AG10803 (cell line): ENCODE measurements at places on chromosomes 7 and 10.

- DNase-seq, result peak; percentile 95
These were observed 6.9 kb upstream of the HYCC1 start for GRCh38 chr7:23020742-23021401.

DNA sequence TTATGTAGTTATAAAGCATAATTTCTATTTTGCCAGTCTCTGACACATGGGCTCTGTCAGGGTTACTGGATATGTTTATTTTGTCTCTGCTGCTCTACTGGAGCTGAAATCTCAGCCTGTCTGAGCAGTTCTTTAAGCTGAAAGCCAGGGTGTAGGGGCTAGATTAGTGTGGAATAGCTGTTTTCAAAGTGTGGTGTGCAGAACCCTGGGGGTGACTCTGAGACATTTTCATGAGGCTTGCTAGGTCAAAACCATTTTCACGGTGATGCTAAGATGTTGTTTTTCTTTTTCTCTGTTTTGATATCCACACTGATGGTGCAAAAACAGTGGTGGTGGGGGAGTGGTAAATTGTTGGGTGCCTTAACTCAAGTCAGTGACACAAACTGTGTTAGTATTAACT is 45.5 kb downstream of the CREM start:
- no peak for DNase-seq

DNA sequence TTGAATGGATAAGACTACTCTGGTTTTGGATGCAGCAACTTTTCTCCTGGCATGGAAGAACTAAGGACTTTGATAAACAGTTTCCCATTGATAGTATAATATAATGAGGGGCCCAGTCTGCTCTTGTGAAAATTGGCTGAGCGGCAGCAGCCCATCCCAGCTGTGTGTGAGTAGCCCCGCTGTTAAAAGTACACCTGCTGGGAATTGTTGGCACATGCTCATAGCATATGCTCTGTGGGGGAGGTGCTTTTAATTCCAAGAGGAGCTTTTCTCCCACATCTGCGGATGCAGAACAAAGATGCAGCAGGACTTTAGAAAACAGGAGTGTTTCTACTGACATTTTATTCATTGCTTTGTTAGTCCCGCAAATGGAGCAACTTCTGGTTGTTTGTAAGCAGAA is 19.0 kb downstream of the SRI start:
- DNase-seq, result no peak

DNA sequence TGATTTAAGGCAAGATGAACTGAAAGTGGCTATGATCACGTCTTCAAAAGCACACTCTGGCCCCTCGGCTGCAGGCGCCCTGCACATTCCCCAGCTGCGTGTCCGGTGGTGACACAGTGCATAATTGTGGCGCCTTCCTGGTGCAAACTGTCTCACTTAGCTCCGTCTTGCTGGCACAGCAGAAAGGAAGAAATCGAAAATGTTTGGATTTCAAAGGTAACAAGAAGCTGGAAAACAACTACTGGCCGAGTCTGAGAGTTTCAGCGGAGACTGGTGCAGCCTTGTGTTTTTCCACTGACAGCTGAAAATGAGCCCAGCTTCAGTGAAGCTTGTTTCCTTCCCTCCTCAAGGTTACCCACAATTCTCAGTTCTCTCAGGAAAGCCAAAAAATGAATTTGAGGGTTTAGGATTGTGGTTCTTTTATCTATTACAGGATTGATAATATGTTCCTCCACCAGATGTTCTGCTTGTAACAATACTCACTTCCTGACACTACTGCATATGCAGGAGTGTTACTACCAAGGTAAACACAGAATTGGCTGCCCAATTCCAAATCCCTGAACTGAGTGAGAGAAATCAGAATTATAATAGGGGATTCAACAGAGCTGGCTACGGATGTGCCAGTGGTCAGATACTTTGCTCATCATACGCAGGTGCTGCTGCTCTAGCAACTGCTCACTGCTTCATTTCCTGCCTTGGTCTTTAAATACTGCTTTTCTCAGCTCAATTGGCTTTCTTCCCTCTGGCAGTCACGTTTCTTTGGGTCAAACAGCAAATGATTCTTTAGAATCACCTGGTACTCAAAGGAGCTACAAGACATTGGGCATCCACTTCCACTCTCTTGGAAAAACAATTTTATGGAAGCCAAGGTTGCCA is 63.7 kb downstream of the TRUB1 start:
- peak; percentile 13 for DNase-seq

- no peak for DNase-seq
These were observed 1.8 kb downstream of the ZMYND11 start for GRCh38 chr10:137031-137430.

- no peak for DNase-seq
These were observed 12.6 kb downstream of the FKBP6 start for GRCh38 chr7:73340514-73340913.

GRCh38 chr7:95213148-95213547 is 111.2 kb downstream of the PON1 start:
- peak; percentile 4 for DNase-seq

GRCh38 chr7:67809586-67809985 is 813.0 kb downstream of the TYW1 start:
- DNase-seq, result peak; percentile 11

DNA sequence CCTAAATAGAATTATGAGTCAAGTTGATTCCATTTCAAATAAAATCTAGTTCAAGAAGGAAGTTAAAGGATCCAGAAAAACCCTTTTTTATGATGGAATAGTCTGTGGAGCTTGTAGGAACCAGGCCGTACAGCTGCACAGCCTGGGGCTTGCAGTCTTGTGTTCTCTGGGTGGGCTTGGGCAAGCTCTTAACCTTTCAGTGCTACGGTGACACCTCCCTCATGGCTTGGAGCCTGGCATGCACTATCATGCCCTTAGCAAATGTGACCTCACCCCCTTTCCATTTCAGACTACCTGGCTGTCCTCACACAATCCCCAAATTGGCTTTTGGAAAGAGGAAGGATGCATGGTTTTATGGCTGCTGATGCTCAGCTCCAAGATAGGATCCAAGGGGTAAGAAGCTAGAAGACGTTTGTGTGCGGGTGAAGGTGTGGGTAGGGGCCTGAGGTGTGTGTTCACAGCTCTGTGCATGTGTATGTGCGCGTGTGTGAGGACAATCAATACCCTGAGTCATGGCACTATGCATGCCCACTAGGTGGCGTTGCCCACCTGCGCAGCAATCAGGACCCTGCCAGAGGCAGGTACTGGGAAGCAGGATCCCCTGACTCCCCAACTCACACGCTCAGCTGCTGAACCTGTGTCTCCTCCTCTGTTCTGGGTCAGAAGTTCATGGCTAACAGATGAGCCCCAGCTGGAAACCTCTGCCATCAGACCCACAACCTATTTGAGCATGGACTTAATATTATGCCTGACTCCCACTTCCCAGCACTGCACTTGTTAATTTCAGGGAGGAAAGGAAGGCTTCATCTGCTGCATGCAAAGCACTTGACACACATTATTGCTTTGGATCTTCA is 113.4 kb downstream of the PTPN20 start:
- peak; percentile 41 for DNase-seq

DNA sequence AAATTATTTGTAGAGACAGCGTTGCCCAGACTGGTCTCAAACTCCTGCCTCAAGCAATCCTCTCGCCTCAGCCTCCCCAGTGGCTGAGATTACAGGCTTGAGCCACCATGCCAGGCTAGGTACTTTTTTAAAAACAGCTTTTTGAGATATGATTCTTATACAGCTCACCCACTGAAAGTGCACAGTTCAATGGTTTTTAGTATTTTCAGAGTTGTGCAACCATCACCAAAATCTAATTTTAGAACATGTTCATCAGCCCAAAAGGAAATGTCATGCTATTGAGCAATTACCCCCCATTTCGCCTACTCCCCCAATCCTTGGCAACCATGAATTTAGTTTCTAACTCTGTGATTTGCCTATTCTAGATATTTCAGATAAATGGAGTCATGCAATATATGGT is 73.7 kb downstream of the EVX1 start:
- peak; percentile 36 for DNase-seq

DNA sequence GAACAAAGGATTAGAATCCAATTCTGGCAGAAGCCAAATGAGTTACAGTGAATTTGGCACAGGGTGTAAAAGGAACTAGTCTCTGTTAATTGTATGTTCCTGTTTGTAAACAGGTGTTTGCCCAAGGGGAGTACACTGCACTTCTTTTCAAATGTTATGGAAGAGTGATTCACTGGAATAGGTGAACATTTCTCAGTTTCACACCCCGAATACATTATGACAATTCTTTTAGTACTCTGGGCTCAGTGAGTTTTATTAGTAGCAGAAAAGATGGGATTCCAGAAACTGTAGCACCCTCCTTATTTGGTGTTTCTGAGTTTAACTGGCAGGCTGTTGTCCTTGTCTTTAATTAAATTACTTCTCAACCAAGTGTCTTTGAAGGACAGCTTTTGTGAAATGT is 329.2 kb downstream of the BBS9 start:
- no peak for DNase-seq

DNA sequence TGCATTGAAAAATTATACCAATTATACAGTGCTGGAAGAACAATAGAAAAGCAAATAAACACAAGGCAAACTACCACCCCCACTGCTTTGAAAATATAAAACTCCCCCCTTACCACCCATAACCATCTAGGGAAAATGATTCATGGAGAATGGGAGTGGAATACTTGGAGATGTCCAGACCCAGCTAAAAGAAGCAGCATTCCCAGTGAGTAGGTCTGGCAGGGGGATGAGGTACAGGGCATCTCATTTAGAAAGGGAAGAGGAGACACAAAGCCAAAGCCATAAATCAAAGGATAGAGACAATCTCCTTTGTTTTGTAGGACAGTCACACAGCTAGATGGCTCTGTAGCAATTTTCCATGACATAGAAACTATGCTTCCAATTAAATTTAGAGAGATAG is 36.0 kb upstream of the DGKI start:
- peak; percentile 19 for DNase-seq

- peak; percentile 7 for DNase-seq
These were observed 695.8 kb downstream of the TYW1 start for GRCh38 chr7:67692425-67692824.

GRCh38 chr7:74657692-74658177 is at the start of gene GTF2I:
TSS of gene GTF2I (plus strand) at chr7:74657718. CDS start at chr7:74689129, 31,411 bp downstream.
- no peak for DNase-seq

GRCh38 chr10:99779335-99779734 is 3.1 kb upstream of the ABCC2 start:
- peak; percentile 74 for DNase-seq

GRCh38 chr10:119714484-119714816 is 11.4 kb upstream of the INPP5F start:
- DNase-seq, result no peak

GRCh38 chr10:33776419-33777070 is 442.1 kb upstream of the NRP1 start:
- DNase-seq, result no peak

- DNase-seq, result no peak
These were observed 13.2 kb downstream of the ZNF488 start for GRCh38 chr10:47370878-47371277.

DNA sequence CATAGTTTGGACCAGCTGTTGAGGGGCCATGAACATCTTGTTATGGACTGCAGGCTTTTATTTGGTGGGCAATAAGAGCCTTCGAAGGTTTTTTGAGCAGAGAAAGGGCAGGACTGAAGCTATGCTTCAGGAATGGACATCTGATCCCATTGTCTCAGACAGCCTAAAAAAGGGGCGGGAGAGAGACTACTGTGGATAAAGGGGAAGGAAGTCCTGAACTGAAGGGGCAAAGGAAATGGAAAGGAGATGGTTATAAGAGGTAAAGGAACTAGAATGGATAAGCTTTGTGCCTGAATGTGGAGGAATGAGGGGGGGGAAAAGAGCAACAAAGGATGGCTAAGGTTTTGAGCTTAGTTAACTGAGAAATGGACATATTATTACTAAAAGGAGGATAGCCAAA is 172.5 kb downstream of the SKAP2 start:
- no peak for DNase-seq

DNA sequence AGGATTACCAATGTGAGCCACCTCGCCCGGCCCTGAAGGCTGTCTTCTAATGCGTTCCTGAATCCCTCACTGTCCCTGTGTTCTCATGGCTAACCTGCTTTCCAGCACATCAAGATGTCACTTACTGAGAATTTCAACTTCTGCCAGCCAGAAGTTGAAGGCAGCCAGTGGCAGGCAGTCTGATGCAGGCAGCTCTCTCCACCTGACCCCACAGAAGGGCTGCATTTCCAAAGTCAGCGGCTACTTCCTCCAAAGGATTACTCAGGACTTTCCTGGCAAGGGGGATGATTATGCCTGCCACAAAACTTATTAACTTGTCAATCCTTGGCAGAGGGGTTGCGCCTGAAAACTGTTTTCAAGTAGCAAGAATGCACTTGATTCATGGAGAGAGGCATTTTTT is 1219.4 kb downstream of the TYW1 start:
- DNase-seq, result peak; percentile 66

DNA sequence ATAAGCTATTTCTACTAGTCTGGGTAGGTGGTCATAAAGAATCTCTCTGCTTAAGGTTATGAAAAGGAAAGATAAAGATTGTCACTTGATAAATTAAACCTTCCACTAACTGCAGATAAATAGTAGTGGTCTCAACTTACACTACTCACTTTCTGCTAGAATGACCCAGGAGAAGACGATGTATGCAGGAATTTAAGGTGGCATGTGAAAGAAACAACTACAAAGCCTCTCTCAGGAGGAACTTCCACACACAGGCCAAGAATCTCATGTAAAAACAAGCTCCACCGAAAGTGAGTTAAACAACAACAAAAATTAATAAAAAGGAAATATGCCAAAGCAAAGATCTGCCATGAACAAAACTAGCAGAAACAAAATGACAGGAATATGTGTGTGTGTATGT is 165.4 kb downstream of the CDC14C start:
- no peak for DNase-seq

GRCh38 chr7:4944939-4945338 is 14.0 kb downstream of the MMD2 start:
- DNase-seq, result no peak

- DNase-seq, result peak; percentile 4
These were observed 65.3 kb upstream of the SLF2 start for GRCh38 chr10:100847440-100847839.

- DNase-seq, result no peak
These were observed 125.8 kb downstream of the ANKRD7 start for GRCh38 chr7:118350260-118350659.

- DNase-seq, result peak; percentile 42
These were observed 97.3 kb downstream of the CCDC71L start for GRCh38 chr7:106563466-106564150.

- no peak for DNase-seq
These were observed 117.8 kb downstream of the GRK5 start for GRCh38 chr10:119325131-119325530.

- DNase-seq, result no peak
These were observed 11.5 kb downstream of the HNRNPA2B1 start for GRCh38 chr7:26188957-26189541.

DNA sequence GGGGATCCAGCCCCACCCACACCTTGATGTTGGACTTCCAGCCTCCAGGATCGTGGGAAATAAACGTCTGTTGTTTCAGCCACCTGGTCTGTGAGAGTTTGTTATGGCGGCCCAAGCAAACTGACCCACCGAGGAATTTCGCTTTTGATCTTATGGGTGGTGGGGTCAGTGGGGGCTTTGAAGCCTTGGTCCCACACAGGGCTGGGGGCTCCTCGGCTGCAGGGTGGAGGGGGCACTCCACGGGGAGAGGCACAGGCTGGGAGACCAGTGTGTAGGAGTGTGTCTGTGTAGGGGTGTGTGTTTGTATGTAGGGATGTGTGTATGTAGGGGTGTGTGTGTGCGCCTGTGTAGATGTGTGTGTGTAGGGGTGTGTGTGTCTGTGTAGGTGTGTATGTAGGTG is 48.1 kb upstream of the PSMG3 start:
- no peak for DNase-seq
